Vagina (tissue), 2 donors: ENCODE measurements at places on chromosomes 5 and 9.

DNA sequence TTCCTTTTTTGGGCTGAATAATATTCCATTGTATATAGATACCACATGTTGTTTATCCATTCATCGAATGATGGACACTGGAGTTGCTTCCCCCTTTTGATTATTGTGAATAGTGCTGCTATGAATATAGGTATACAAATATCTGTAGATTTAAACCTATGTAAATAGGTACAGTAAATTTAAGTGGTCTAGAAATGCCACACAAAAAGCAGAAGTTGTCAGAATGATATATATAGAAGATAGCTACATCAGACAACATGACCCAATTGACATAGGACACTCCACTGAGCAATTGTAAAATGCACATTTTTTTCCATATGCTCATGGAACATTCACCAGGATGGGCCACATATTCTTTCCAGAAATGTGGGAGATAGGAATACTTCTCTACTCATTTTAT is 77.6 kb downstream of the SMIM15 start:
- DNase-seq: no peak

DNA sequence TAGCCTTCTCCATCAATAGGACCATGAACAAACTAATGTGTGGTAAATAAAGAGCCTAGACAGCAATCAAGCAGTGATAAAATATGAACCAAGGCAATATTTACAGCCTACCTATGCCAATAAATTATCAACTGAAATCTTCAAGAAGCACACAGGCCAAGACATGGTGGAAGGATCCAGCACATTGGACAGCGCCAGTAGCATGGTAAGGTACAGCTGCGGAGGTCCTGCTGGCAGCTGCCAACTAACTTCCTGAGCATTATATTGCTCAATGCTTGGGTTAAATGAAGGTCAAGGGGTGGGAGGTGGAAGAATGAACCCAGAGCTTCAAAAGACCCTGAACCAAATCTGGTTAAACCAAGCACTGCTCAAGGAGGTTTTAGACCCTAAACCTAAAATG is 16.5 kb upstream of the SPDL1 start:
- DNase-seq: no peak

GRCh38 chr5:78661691-78662090 is 13.1 kb upstream of the LHFPL2 start:
- no peak for DNase-seq

GRCh38 chr9:89734600-89735041 is 129.8 kb downstream of the GADD45G start:
- DNase-seq: no peak

DNA sequence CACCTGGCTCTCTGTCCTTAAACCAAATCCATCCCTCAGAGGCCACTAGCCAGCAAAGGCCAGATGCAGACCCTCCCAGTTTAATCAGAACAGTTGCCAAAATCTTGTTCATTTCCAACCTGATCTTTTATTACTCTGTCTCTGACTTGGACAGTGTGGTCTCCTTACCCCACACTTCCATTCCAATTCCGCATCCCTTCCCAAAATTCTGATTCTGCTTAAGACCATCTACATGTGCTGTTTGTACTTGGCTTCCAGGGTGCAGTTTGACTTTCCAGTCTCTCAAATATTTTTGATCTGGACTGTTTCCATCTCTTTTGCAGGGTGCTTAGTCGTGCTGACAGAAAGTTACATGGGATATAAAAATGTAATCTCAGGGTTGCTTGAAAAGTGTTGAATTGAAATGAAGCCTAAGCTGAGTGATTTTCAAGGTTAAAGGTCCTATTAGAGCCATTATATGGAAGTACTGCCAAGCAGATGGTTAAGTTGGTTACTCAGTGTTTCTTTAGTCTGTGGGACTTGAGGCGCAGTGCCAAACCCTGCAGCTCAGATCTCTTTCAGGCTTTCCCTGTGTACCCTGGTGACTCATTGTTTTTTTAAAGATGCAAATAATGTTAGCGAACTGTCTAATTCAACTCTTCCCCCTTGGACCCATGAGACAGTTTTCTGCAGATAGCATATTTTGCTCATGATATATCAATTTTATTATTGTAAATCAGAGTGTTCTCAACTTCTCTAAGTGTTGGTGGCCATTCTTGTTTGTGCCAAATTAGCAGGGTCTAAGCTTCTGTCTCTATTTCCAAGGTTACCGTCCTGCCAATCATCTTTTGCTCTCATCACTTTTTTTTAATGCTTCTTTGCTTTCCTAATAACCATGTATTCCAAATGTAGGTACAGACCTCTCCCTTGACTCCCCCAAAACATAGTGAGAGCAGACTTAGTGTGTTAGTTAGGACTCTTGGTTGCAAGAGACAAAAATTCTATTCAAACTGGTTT is 18.2 kb upstream of the DCP2 start:
- DNase-seq: no peak

- DNase-seq: no peak
Observed at GRCh38 chr9:127067603-127068220, 54.7 kb downstream of the ANGPTL2 start.

- DNase-seq: no peak
Observed at GRCh38 chr5:98258939-98259338, 514.5 kb upstream of the RGMB start.

- no peak for DNase-seq
Observed at GRCh38 chr9:92680166-92681119, 10.5 kb upstream of the IPPK start.

GRCh38 chr5:38832810-38833209 is 13.0 kb upstream of the OSMR start:
- DNase-seq: no peak
